Stomach (tissue), 19 donors: ENCODE measurements at places on chromosomes 7 and 10.

DNA sequence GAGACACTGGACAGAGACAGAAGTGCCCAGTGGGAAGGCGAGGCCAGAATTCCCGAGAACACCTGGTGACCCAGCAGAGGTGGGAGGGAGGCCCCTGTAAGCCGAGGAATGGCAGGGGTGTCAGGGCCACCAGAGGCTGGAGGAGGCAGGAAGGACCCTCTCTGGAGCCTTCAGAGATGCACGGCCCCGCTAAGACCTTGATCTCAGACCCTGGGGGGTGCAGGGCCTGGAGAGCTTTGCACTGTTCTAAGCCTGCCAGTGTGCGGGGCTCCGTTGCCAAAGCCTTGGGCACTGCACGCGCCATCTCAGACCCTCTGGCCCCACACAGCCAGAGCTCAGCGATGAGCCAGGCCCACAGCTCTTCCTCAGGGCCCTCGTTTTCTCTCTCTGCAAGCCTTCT is 557.1 kb downstream of the PTPRN2 start:
- no peak for DNase-seq

- no peak for DNase-seq
Measured at GRCh38 chr7:5231811-5232484, 41.9 kb downstream of the WIPI2 start.

- peak; percentile 8 for DNase-seq
Measured at GRCh38 chr7:142886866-142887265, 1.3 kb upstream of the TRPV6 start.

DNA sequence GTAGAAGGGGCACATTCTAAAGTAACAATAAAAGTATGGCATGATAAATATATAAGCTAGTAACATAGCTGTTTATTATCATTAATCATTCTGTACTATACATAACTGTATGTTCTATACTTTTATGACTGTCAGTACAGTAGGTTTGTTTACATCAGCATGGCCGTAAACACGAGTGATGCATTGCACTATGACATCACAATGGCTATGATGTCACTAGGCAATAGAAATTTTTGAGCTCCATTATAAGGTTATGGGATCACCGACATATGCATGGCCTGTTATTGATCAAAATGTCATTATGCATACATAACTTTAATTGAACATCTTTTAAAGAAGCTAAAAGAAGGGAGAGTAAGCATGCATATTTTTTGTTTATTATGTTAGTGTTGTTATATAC is 200.1 kb upstream of the SHH start:
- no peak for DNase-seq
